ENCODE measurements at places on chromosomes 6 and 20.
A peak's percentile ranks its signal among the peaks of the same experiment; 100 is the strongest.

- DNase-seq = peak; percentile 35
These were observed 48.1 kb downstream of the CHMP4B start for GRCh38 chr20:33859157-33859695.

DNA sequence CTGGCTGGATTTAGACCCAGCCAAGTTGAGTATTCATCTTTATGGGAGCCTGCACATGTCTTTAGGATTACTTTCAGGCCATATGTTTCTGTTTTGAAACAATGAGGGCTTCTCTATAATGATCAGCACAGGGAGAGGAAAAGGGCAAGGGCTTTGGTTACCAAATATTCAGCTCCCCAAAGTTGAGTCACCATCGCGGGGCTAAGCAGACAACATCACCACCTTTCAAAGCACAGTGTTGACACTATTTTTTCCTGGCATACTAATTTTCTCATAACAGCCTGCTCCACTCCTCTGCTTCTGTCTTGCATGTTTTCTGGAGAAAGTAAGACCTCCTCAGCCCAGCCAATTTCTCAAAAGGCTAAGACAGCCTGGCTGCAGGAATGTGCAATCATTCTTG is 4.9 kb downstream of the SCML4 start:
- DNase-seq = peak; percentile 42

DNA sequence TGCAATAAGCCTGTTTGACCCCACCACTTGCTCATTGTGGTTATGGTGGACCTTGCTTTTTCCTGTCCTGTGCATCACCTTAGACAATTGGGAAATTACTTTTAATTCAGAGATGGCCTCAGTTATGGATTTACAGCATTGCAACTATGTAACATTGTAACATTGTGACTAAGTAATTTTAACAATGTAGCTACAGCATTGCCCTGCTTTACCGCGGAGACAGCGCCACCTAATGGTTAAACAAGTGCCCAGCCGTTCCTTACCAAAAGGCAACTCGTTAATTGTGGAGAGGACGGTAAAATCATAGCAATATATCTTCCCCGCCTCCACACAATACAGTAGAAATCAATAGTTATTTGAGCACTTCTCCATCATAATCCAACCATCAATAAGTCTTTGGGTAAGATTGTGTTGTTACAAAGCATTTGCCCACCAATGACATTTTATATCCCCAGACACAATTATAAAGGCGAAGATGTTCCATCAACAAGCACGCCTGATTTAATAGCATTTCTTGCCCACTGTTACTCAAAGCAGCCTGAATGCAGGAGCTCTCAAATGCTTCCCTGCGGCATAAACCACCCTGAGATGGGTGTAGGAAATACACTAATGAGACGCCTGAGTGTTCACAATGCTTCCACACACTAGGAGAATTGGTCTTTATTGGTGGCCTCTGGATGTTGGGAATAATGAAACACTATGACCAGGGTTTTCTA is 93.7 kb downstream of the PROKR2 start:
- peak; percentile 44 for DNase-seq

GRCh38 chr6:68196645-68197044 is 438.4 kb upstream of the ADGRB3 start:
- DNase-seq = no peak

- peak; percentile 86 for DNase-seq
These were observed 23.5 kb downstream of the TBC1D20 start for GRCh38 chr20:438571-439469.

DNA sequence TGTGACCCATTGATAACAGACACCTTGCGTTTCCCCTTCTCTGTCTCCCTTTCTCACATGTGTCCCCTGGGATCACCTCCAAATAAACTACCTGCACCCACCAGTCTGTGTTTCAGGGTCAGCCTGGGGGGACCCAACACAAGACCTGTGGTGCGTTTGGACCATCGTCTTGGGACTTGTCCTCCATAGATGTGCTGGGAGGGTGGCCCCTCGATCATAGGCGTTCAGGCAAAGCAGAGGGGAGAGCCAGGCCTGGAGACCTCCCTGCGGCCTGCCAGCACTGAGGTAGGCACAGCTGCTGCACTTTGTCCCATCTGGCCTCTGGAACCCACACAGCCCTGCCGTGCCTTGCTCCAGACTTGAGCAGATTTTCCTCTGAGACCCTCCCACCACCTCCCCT is 18.1 kb downstream of the CST9 start:
- no peak for DNase-seq

GRCh38 chr6:20386218-20386617 is 15.5 kb upstream of the E2F3 start:
- DNase-seq = no peak

GRCh38 chr20:62500237-62500864 is 24.6 kb upstream of the GATA5 start:
- DNase-seq = peak; percentile 87

GRCh38 chr6:121645100-121645745 is 209.8 kb downstream of the GJA1 start:
- no peak for DNase-seq

DNA sequence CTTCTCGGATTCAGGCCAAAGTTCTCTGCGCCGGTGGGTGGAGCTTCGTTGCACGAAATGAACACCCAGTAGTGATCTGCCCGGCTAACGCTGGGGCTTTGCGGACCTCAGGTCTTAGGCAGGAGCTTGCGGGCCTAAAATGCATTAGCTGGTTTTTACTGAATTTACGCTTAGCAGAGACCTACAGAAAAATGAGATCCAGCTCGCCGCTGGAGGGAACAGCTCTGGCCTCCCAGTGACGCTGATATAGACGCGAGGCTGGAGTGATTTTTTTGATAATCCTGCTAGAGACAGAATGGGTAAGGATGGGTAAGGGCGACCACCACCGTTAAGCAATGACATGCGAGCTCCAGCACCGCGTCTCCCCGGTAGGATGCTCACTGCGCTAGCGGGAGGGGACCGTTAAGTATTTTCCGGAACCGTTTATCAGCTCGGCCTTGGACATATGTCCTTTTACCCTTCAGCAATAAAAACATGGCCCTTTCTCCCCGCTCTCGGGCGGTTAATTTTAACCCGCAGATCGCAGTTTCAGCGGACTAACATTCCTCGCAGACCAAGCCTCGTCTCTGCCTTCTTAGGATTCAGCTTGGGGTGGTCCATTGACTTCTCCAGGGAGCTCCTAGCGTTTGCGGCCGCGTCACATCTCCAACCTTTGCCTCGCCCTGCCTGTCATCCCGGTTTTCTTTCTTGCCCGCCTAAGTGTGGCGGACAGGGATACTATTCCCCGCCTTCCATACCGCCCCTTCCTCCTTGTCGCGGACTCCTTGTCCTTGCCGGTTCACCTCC is 109.3 kb downstream of the GPX5 start:
- DNase-seq = no peak

GRCh38 chr20:8829256-8829655 is 239.6 kb upstream of the PLCB4 start:
- DNase-seq = no peak

GRCh38 chr6:138975815-138976214 is 12.2 kb downstream of the REPS1 start:
- no peak for DNase-seq

DNA sequence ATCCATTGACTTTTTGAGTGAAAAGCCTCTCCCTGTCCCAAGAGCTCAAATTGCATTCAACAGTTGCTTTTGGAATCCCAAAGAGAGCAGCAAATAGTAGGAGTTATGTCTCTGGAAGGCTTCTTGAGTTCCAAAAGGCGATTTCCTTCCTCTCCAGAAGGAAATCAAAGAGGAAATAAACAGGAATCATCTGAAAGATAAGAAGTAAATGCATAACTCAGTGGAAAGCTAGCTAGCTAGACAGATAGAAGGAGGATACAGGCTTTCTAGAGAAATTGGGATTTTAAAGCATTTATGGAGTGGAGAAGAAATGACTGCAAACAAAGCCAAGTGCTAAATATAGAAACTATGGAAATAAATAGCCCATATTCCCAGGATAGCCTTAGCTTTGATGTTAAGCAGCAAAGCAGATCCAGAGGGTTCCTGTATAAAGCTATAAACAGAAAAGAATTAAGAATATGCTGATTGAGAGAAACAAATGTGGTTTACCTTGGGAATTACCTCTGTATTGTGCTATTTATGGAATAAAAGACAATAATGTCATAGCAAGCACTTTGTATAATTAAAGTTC is 214.7 kb downstream of the PLCB1 start:
- DNase-seq = no peak
